Stimulated activated CD8-positive, alpha-beta memory T cell treated with anti-CD3 and anti-CD28 coated beads, Interleukin-12 subunit alpha, Interleukin-12 subunit beta, amount 100 ng/mL, for 4 hours (primary cell): ENCODE measurements at places on chromosomes 3 and 15.

DNA sequence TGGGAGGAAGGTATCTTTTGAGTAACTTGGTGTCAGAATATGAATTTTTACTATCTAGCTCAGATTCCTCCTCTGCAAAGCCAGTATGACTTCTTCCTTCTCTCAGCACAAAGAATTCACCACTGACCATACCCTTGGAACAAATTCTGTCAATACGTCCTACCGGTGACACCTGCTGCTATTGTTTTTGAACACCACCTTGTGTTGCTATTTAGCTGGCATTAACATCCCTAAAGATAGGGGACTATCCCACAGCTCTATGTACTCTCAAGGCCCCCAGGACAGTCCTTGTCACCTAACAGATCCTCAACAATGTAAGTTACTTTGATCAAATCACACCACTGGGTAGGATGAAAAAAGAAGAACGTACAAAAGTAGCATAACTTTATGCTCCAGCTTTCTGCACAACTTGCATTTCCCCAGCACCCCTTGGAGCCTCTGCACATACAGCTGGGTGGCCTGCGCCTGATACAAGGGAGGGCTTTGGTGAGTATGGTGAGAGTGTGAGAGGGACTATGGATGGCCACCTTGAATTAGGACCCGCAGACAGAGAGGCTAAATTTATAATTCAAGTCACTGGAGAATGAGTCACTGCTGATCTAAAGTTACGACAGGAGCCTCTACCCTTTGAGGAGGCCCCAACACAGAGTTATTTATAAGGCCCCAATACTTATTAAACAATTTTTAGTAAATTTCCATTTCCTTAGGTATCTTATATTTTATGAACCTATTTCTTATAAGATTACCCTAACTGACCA is 2.3 kb upstream of the COLQ start:
- no peak for DNase-seq

- DNase-seq, result no peak
Observed at GRCh38 chr3:150778793-150779401, 15.9 kb upstream of the SIAH2 start.

GRCh38 chr3:186492385-186492984 is 51.7 kb downstream of the CRYGS start:
- no peak for DNase-seq

DNA sequence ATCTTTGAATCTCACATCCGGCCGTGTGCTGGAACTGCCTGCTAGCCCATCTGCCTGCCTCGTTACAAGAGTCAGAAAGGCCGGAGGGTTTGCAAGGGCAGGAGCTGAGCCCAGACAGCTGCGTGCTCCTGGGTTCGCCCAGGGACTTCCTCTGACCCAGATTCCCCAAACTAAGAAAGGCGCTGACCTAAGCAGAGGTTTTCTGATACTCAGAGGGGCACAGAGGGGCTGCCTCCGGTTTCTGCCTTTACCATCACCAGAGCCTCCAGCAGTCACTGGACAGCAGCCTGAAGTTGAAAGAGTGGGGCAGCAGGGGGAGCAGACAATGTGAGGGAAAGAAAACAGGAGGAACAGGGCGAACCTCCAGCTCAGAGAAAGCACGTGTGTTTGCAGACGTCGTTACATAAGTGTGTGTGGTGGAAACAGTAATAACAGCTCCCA is 33.4 kb upstream of the RAD18 start:
- DNase-seq, result no peak

DNA sequence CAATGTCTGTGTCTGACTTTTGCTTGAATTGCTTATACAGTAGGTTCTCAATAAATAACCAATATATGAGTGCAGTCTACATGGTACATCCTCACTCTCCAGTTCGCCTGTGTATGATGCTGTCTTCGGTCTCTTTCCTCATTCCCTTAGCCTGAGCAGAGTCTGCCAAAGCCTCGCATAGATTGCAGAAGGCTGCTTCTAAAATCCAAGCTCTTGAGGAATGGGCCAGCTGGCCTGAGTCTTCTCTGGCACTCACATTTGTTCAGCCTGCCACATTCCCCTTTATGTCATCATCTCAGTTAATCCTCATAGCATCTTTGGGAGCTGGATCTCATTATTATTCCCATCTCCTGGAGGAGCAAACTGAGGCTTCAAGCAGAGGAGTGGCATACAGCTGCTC is 27.2 kb upstream of the ADAMTS7 start:
- no peak for DNase-seq
